AG08396 (cell line): ENCODE measurements at places on chromosomes 5 and 9.
A peak's percentile ranks its signal among the peaks of the same experiment; 100 is the strongest.

DNA sequence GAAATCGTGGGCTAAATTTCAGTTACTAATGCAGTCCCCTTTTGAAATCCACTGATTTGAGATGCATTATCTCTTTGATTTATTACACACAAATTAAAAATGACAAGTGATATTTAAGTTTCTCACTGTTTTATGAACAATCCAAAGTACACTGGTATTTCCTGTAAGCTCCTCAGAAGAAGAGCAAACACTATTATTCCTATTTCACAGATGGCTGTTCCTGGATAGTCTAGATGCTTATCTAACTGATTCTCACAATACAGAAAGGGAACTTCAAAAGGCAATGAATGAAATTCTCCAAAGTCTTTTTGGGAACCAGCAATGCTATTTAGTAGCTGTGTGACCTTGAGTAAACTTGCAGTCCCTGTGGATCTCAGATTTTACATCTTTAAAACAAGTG, 404.7 kb upstream of the DAB2 start:
- no peak for DNase-seq

DNA sequence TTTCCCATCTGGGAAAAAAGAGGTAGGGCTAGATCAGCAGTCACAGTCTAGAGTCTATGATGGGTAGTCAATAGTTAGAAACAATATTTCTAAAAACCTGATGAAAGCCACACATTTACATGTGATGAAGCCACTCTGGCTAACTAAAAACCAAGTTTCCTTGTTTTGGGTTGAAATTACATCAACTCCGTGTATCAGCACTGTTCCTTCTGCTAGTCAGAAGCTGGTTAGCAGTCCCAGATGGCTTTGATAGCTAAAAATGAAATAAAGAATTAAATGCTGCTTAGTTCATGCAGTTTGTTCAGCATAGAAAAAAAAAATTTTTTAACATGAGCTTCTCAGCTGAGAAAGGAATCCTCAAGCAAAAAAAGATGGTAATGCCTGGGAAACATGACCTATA, 136.7 kb downstream of the FAM114A2 start:
- no peak for DNase-seq

- peak; percentile 64 for DNase-seq
Measured at GRCh38 chr9:86854898-86855523, 92.3 kb downstream of the GAS1 start.

GRCh38 chr9:103245369-103245768, 250.2 kb downstream of the CYLC2 start:
- DNase-seq, result no peak

- DNase-seq, result no peak
Measured at GRCh38 chr5:74243634-74244033, 396.9 kb downstream of the ENC1 start.

DNA sequence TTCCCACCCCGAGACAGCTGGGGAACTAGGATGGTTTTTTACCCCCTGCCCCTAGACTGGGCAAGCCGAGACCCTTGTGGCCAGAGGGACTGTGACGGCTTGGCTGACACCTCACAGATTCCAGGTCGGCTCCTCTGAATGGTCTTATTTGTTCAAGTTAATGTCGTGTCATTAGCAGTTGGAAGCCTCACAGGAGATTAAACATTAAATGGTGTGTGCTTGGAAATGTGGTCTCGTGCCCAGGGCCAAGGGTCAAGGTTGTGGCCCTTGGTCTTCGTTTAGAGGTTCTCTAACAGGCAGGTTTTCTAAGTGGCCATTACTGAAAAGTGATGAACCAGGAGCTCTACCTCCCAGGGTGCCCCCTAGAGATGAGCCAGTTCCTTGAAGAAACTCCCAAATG, 61.2 kb upstream of the RXRA start:
- no peak for DNase-seq

DNA sequence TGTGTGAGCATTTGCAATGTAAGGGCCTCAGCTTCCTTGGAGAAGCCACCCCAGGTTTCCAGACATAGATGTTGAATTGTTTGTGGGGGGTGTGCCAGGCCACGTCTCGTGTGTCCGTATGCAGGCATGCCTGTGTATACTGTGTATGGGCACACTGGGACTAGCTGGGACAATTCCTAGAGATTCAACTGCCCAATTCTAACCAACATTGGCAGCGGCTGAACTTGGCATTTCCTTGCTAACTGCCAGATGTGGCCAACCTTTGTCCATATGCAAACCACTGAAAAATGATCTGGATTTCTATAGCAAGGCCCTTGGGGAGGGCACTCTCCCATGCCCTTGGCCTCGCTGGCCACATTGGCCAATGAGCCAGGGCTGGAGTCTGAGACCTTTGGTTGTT, 50.3 kb downstream of the SAR1B start:
- no peak for DNase-seq

- no peak for DNase-seq
Measured at GRCh38 chr9:82492274-82492673, 503.7 kb downstream of the SPATA31D1 start.

DNA sequence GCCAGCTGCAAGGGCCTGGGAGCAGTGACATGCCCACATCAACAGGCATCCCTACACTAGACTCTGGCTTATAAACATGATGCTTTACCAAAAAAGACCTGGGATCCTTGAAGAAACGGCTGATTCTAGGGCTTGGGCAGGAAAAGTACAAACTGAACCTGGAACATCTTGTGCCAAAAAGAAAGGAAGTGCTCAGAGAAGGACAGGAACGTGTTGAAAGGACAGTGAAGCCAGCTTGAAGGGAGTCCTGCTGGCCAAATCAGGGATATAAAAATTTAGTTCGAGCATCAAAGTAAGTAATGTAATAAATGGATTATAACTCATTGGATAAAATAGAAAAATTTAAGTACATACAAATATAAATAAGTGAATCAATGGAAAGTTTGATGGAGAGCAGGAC, 58.1 kb downstream of the ALDH7A1 start:
- no peak for DNase-seq

GRCh38 chr5:2199697-2200096, 317.0 kb upstream of the IRX4 start:
- no peak for DNase-seq

GRCh38 chr5:116088062-116088461, 3.2 kb downstream of the COMMD10 start:
- no peak for DNase-seq

DNA sequence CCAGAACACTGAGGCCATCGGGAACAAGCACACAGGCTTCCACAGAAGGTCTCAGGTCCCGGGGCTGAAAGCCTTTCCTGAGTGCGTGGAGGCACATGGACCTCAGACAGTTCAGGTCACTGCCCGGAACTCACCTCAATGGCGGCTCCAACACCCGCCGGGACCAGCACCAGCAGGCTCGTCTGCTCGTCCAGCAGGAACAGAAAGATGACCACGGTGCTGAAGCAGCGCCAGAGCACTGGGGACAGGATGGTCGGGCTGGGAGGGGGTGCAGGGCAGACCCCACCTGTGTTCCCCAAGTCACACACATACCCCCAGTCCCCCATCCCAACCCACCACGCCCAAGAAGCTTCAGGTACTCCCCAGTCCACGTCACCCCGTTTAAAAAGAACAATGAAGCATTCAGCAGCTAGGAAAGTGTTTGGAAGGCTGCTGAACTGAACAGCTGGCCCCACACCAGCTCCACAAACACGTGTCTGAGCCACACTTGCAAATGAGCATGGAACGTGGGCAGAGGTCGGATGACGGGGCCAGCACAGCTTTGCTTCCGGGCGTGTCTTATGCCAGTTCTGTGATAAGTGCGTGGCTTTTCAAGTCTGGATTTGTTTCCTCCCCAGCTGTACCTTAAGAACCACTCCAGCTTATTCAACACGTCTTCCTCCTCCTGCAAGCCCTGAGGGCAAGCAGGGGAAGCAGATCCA, 14.6 kb downstream of the CLPTM1L start:
- no peak for DNase-seq

DNA sequence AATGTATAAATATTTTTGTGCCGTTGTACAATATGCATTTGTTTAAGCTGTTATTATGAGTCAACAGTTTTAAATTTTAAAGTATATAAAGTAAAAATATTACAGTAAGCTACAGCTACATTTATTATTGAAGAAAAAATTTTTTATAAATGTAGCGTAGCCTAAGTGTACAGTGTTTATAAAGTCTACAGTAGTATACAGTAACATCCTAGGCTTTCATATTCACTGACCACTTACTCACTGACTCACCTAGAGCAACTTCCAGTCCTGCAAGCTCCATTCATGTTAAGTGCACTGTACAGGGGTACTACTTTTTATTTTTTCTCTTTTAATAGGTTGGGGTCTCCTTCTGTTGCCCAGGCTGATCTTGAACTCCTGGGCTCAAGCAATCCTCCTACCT, 30.6 kb downstream of the SIL1 start:
- DNase-seq, result no peak

DNA sequence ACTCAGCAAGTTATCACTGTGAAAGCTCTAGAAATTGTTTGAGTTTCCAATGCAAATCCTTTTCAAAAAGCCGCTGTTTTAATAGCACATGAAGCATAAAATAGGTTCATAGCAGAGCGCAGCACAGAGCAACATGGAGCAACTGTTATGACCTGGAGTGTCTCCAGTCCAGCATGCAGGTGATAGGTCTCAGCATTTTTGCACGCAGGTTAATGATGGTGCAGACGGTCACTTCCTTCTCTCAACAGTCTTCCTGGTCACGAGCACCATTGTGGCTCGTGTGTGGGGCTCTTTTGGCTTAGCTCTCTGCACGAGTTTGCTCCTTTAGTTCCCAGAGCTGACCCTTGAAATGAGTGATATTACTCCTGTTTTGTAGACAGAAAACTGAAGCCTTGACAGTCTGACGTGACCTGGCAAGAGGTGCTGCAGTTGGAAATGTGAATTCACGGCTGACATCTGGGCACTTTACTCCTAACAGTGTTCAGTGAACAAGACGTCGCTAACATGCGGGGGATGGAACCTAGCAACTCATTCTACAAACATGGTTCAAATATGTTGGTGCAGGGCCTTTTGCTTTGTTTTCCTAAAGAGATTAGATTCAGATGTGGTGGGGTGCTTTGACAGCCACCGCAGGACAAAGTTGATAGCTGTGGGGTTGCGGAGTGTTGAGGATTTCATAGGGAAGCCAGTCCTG, 10.0 kb downstream of the TENT4A start:
- DNase-seq, result no peak

- DNase-seq, result no peak
Measured at GRCh38 chr5:151218177-151218576, 5.7 kb downstream of the CCDC69 start.

DNA sequence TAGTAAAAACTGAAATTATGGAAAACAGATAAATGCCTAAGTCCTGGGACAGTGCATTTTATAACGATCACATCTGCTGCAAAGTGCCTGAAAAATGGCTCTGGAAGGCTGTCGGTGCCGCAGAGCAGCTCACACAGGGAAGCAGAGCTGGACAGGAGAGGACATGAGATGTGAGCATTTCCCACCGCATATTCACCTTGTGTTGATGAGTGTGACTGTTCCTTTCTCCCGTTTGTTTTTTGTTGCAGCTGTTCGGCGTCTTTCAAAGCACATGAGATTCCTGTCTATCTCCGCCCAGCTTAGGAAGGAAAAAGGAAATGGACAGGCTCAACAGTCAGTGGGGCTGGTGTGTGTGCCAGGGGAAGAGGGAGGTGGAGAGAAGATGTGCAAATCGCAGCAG, 164.9 kb upstream of the SEMA6A start:
- no peak for DNase-seq

GRCh38 chr9:89945133-89945532, 340.3 kb downstream of the GADD45G start:
- no peak for DNase-seq

- no peak for DNase-seq
Measured at GRCh38 chr9:13110766-13111417, 168.6 kb downstream of the MPDZ start.

DNA sequence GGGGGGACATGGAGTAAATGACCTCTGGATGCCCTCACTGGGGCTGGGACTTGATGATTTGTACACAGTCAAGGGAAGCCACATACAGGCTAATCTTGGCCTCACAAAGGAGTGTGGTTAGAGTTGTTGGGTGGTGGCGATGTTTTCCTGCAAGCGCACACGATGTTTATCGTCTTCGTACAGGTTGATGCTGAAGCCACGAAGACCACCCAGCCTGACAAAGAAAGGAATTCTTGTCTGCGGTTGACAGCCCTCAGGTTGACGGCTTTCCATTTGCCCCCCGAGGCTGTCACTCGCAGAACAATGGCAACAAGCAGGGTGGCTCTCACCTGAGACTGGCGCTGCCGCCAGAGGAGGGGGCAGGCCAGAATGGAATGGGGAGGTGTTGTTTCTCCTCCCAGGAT, 14.1 kb upstream of the XPA start:
- DNase-seq, result no peak

DNA sequence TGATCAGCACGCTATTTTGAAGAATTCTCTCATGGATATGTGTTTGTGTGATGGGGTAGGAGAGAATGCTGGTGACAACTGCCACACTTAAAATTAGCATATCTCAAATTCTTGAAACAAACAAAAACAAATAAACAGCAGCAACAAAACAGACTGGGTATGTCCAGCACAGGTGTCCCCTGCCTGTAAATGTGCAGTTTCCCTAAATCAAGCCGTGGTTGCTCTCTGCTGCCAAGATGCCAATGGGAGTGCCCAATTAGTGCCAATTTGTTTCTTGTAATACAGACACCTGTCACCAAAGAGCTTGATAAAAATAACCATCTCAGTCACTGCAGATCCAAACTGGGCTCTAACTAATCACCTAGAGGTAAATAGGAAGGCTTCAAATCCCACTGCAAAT, 144.2 kb upstream of the SMARCA2 start:
- no peak for DNase-seq

- no peak for DNase-seq
Measured at GRCh38 chr5:157106630-157107461, 2.0 kb downstream of the HAVCR2 start.

DNA sequence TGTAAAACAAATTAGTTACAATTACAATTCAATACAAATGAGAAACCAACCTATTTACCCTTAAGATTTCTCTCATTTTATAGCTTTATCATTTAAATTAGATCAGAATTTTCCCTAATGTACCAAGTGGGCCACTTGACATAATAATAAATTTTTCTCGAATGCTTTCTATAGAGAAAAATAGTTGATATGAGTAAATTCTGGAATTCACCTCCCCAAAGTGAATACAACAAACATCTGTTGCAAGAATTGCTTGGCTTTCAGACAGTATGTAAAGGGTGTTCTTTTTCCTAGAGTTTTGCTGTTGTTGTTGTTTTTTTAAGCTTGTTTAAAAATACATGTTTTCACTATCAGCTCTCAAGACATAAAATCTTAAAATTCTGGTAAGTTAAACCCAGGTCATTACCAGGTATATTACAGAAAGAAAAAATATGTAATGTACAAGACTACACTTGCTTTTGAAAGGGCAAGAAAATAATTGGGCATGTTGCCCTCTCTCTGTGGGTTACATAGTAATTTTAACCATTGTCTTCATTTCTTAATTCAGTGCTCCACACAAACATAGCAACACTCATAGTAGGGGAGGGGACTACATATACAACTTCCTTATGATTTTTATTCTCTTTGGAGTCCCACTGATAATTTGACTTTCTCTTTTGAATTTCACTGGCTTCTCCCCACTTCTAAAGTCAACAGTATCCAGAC, 200.6 kb downstream of the ARL15 start:
- no peak for DNase-seq
